Spleen (tissue), 13 donors: ENCODE measurements at places on chromosomes 5 and 9. TPM values are rescaled to one million over a fixed set of nuclear protein-coding genes. Genes with fewer than 3 reads are reported as not detected.

- H3K27ac ChIP-seq = no peak overlapping the region
- H3K36me3 ChIP-seq = no peaks in the 10 kb centered on the region
- peaks cover 32% of the 10 kb centered on the region for H3K4me1 ChIP-seq
- H3K4me3 ChIP-seq = no peak overlapping the region
- no peak for DNase-seq
- H3K27me3 ChIP-seq = no peaks in the 10 kb centered on the region
Observed at GRCh38 chr9:37998881-37999587, 70.0 kb downstream of the SHB start.

DNA sequence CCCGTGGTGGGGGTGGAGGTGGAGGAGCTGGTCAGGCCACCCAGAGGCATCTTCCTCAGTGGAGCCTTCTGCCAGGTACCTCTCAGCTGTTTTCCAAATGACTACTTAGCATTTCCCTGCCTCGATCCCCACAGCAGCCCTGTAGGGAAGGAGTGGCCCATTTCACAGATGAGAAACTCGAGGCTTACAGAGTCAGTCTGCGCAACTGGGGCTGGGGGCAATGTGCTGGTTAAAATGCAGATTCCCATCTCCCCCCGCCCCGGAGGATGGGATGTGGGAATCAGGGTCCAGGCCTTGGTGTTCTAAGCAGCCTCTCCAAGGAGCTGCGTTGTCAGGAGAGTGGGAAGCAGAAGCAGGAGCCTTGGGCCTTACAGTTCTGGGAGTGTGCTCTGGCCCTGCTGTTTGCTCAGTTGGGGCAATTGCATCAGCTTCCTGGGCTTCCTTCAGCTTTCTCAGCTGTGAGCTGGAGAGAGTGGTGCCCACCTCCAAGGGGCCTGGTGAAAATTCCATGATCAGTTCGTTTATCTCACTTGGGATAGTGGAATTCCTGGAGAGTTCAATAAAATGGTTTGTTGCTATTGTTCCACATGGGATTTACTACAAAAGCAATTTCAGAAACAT is 19.4 kb downstream of the ERGIC1 start:
- no peaks in the 10 kb centered on the region for H3K27me3 ChIP-seq
- peak overlapping the region; percentile 69 for H3K27ac ChIP-seq

- peak overlapping the region; percentile 48 for H3K27ac ChIP-seq
- peak overlapping the region; percentile 50 for H3K4me3 ChIP-seq
- peaks cover 4% of the 10 kb centered on the region for H3K27me3 ChIP-seq
- no peak for DNase-seq
- H3K36me3 ChIP-seq = peaks cover 10% of the 10 kb centered on the region
- H3K4me1 ChIP-seq = peaks cover 83% of the 10 kb centered on the region
Observed at GRCh38 chr9:136051453-136051836, 43.6 kb downstream of the NACC2 start.

GRCh38 chr5:159242656-159243055 is 20.4 kb upstream of the UBLCP1 start:
- H3K4me1 ChIP-seq = peaks cover 4% of the 10 kb centered on the region

DNA sequence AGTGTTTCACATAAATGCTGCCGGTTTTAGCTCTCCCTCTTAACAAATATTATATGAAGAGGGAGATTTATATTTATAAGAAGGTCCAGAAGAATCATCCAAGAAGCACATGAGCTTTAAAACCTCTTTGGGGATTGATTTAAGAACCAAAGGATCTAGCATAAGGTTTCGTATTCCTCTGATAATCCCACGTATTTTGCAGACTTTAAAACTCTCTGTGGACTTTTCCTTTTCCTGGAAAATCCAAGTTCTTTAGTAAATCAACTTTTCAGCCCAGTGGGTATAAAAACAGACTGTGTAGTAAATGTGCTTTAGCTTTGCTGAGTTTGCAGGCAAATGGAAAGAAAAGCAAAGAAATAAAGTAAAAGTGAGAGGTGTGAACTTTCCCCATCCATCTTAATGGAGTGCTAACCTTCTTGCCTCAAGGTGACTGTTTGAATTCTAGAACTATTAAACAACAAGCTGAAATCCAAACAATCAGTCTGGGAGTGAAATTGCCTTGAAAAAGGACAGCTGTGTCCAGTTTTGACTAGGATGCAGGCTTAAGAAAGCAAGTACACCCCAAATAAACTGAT is 363.4 kb upstream of the SLC24A2 start:
- H3K4me3 ChIP-seq = no peak overlapping the region
- no peak overlapping the region for H3K27ac ChIP-seq
- DNase-seq = no peak
- H3K36me3 ChIP-seq = no peaks in the 10 kb centered on the region
- H3K27me3 ChIP-seq = no peaks in the 10 kb centered on the region

DNA sequence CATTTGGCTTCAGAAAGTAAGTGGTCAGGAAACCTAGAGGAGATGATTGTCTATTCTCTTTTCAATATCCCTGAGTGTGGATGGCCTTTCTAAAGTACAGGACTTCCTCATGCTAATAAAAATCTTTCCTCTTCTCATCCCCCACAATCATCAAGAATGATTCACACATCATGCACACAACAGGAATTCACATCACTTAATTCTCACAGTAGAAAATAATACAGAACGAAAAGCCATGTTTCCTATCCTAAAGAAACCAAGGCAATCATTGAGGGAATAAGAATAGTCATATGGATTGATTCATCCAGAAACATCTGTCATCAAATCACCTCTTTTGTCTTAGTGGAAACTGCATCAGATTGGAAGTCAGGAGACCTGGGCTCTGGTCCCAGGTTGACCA is 203.1 kb upstream of the PIK3R1 start:
- no peak overlapping the region for H3K4me3 ChIP-seq
- H3K27ac ChIP-seq = no peak overlapping the region
- DNase-seq = no peak
- H3K36me3 ChIP-seq = no peaks in the 10 kb centered on the region
- H3K27me3 ChIP-seq = no peaks in the 10 kb centered on the region

- H3K4me1 ChIP-seq = peaks cover 15% of the 10 kb centered on the region
- H3K27me3 ChIP-seq = no peaks in the 10 kb centered on the region
Observed at GRCh38 chr5:66602621-66603020, 6.4 kb downstream of the MAST4 start.

DNA sequence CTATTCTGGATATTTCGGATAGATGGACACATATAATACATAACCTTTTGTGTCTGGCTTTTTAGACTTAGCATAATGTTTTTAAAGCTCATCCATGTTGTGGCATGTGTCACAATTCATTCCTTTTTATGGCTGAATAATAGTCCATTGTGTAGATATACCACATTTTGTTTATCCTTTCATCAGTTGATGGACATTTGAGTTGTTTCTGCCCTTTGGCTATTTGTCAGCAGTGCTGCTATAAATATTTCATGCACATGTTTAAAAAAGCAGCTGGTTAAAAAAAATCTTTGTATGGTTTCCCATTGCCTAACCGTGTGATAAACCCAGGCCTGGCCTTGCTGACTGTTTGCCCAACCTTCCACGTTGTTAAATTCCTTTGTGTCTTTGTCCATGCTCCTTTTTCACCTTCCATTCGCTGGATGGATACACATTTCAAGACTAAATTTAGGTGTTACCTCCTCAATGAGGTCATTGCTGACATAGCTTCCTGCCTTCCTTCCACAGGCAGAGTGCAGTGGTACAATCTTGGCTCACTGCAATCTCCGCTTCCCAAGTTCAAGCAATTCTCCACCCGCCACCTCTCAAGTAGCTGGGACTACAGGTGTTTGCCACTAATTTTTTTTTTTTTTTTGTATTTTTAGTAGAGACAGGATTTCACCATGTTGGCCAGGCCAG is 11.3 kb downstream of the GDA start:
- no peak overlapping the region for H3K27ac ChIP-seq
- no peak for DNase-seq
- H3K4me3 ChIP-seq = no peak overlapping the region
- no peaks in the 10 kb centered on the region for H3K27me3 ChIP-seq

DNA sequence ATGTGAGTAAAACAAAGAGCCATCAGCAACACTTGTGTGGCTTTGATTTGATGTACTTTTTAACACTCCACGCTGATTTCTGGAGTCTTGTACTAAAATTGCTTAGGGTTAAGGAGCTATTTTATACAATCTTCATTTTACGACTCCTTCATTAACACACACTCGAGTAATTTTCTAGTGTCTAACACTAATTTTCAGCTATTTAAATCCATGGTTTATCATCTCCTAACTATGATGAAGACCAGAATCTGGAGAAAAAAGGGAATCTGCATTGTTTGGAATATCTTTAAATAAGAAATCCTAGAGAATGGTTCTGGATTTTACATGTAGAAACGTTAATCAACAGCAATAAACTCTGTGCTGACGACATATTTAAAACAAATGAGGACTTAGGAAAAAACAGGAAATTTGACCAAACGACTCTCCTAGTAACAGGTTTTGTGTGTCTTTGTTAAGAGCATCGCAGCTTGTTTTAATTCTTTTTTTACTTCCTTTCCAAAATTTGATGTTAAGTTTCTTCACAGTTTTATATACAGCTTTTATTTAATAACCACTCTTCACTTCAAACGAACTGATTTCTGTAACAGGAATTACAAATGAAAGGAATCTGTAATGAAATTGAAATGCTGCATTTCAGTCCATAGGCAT is 138.5 kb downstream of the AOPEP start:
- H3K27ac ChIP-seq = no peak overlapping the region
- H3K27me3 ChIP-seq = no peaks in the 10 kb centered on the region
- H3K4me1 ChIP-seq = peaks cover 67% of the 10 kb centered on the region
- DNase-seq = no peak
- no peaks in the 10 kb centered on the region for H3K36me3 ChIP-seq
- no peak overlapping the region for H3K4me3 ChIP-seq

FOXI1 gene
- polyA plus RNA-seq = not detected

SOHLH1 gene
- polyA plus RNA-seq = 0.10 TPM

DMRT3 gene
- polyA plus RNA-seq = not detected

SEMA5A gene
- polyA plus RNA-seq = 1.4 TPM
